ENCODE measurements at places on chromosomes 7 and 10. TPM values are rescaled to one million over a fixed set of nuclear protein-coding genes. Genes with fewer than 3 reads are reported as not detected.
A peak's percentile ranks its signal among the peaks of the same experiment; 100 is the strongest.

TEX47 gene
- 0.11 TPM for total RNA-seq

- ATAC-seq, result no peak
These were observed 72.1 kb downstream of the EEPD1 start for GRCh38 chr7:36224934-36225858.

GRCh38 chr7:70318511-70318910 is 720.2 kb downstream of the AUTS2 start:
- no peak for ATAC-seq

SLC39A12 gene
- not detected for total RNA-seq

- no peak for ATAC-seq
These were observed 63.2 kb upstream of the TOMM7 start for GRCh38 chr7:22885797-22886261.

CCL26 gene
- not detected for total RNA-seq

ACTA2 gene
- 17.4 TPM for total RNA-seq

NKX2-3 gene
- 0.05 TPM for total RNA-seq

DNA sequence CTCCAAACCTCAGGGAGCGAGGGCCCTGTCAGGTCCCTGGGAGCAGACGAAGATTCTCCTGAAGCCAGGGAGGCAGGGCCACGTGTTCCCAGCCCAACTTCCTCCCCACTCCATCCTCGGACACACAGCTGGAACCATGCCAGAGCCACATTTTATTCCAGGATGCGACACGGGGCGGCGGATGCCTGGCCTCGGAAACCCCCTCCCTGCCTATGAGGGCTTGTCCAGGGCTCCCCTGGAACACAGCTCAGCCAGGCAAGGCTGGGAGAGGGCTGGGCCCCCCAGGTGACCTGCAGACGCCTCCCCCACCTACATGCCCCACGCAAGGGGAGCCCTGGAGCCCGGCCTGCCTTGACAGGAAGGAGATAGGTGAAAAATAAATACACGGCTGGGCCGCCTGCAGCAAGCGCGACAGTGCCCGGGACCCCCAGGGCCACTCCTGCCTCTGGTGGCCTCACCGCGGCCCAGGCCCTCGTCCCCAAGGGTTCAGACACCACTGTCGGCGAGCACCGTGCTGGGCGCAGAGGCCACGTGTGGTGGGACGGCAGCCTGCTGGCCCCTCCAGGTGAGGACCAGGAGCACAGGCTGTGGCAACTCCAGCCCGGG is 21.5 kb downstream of the GET4 start:
- no peak for ATAC-seq

DNA sequence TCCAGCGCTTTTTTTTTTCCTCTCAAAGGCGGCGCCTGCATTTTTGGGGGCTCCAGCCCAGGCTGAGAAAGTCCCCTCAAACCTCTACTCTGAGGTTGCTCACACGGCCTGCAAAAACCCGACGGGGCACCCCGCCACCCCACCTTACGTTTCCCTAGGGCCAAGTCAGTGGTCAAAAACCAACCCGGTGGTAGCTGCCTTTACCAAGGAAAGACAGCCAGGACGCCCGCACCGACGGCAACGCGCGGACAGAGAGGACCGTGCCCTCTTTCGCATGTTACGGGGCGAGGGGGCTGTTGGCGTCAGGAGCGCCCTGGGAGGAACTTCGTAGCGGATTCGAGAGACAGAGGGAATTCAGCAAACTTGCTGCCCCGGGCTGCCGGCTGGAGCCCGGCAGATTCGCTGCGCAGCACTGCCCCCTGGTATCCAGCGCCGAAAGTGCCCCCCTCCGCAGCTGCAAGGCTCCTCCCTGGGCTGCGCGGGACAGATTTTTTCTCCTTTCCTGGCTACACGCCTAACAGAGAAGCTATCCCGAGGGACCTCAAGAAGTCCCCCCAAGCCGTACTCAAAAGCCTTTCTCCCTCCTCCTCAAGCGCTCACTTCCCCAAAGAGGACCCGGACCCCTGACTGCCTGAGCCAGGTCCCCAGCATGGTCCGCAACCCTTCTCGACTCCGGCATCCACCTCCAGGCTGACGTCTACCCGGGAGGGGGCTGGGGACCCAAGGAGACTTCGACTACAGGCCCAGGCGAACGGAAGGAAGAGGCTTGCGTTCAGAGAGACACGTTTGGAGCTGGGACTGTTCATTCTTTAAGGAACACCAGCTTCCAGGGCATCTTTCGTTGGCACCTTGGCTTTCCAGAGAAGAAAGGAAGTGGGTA is 27.7 kb upstream of the VAX1 start:
- peak; percentile 73 for ATAC-seq

GRCh38 chr10:99312501-99312900 is 16.7 kb upstream of the CNNM1 start:
- no peak for ATAC-seq

GRCh38 chr7:44098092-44099068 is 5.8 kb upstream of the AEBP1 start:
- no peak for ATAC-seq

- ATAC-seq, result peak; percentile 79
These were observed 98.6 kb downstream of the GRK5 start for GRCh38 chr10:119305860-119306513.

GDF2 gene
- total RNA-seq, result not detected

DNA sequence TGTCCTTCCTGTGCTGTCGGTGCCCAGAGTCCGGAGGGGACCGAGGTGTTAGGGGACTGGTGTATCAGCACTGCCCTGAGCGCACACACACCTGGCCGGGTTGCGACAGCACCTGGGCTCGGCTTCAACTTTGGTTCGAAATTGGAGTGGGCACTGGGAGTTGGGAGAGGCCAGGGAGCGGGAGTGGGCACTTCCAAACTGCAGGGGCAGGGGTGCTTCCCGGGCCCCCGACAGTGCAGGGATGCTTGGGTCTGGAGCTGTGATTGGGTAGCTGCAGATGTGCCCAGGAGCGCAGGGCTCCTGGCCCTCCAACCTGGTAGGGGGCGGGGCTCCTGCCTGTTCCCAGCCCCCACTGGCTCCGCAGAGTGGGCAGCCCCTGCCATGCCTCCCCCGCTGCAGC is 7.7 kb downstream of the BBS9 start:
- ATAC-seq, result no peak

DNA sequence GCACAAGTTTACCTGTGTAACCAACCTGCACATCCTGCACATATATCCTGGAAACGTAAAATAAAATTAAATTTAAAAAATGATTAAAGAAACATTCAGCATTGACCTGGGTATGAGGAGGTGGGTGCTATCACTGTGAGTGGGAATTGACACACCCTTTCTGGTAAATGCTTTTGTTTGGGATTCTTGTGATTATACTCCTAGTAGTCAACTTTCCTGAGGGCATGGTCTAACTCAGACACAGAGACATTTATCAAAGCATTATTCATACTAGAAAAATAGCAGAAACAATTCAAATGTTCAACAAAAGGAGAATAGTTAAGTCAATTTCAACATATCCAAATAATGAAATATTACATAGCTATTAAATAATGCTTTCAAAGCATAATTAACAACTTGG is 44.2 kb downstream of the CNNM2 start:
- no peak for ATAC-seq

PNLIPRP2 gene
- total RNA-seq, result not detected

DNA sequence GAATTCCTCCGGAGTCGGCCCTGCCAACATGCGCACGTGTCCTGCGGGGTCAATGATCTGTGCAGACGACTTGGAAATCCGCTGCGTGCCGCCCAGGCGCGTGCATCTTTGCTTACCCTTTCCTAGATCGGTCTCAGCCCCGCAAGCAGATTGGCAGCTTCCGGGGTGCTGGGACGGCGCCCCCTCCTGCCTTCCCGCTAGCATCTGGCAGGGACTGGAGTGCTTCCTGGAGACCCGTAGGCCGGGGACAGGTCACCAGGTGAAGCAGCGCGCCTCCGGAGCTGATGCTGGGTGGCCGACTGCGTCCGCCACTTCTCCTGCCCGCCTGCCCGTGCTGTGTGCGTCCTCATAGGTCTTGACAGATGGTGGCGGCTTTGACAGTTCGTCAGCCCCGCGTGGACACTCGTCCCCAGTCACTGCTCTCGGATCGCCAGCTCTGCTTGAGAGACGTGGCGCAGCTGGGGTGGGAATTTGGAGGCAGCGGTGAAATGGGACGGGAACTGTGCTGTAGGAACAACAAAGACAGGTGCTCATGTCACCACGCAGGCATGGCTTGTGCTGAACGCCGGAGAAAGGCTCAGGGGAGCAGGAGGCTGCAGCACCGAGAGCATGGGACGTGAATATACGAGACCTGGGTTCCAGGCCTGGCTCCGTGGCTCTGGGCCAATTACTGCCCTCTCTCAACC is 21.9 kb upstream of the KCNK18 start:
- ATAC-seq, result peak; percentile 75

DNA sequence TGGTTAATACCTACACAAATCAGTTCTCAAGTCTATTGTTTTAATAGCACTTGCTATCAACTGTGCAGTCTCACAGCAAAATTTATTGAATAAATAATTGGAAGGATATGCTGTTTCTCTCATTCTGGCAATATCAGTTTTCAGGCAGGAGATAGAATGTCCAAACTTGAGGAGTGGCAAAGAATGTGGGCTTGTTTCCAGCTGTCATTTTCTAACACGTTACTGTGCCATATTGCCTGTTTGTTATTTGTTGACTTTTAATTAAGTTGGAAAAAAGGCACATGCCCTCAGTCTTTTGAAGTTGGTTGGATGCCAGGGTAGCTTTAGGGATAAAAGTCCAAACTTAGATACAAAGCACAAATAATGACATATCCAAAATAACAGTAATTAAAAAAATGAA is 52.2 kb downstream of the MAGI2 start:
- no peak for ATAC-seq

DNA sequence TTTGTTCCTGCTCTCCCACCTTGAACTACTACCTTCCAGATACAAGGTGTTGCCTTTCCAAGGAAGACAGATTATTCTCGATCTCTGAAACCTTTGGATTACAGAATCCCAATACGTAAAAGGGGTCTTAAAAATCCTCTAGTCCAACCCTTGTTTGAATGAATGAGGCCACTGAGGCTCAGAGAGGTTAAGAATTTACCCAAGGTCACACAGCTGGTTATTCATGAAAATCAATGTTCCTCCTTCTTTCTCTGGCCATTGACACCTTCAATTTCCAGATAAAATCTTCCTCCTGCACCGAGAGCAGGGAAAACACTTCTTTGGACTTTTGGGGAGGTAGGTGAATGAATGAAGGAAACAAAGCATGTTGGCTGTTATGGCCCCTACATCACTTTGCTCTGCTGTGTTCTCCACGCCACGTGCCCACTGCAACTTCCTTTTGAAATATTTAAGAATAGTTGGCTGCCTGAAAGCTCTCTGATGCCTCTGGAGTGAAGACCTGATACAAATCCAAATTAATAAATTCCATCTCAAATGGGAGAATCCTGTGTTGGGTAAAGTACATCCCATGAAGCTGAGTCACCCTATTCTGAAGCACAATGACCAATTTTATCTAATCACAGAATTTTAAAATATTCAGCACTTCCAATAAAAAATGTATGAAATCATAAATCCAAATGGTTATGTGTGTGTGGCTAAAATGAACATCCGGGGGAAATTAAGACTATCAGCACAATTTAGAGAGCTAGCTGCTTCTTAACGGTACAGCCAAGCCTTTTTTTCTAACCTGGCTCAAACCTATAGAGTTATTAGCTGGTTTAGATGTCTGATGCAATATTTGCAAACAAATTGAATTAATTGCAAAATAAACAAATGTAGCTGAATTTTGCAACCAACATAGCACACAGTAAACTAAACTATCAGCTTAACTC is 7.3 kb downstream of the SVIL start:
- ATAC-seq, result no peak

DNA sequence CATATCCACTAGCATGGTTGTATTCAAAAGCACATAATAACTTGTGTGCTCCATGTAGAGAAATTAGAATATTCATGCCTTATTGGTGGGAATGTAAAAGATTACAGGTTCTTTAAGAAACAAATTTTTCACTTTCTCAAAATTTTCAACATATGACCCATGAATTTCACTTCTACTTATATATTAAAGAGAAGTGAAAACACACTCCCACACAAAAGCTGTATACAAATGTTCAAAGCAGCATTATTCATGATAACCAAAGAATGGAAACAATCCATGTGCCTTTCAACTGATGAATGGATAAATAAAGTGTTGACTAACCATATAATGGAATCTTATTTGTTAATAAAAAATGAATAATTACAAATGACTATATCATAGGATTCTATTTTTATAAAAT is 694.5 kb upstream of the PCDH15 start:
- ATAC-seq, result no peak

GRCh38 chr7:156993021-156993924 is 17.2 kb downstream of the MNX1 start:
- ATAC-seq, result no peak

- peak; percentile 68 for ATAC-seq
These were observed 45.0 kb upstream of the NMT2 start for GRCh38 chr10:15213461-15213861.

DNA sequence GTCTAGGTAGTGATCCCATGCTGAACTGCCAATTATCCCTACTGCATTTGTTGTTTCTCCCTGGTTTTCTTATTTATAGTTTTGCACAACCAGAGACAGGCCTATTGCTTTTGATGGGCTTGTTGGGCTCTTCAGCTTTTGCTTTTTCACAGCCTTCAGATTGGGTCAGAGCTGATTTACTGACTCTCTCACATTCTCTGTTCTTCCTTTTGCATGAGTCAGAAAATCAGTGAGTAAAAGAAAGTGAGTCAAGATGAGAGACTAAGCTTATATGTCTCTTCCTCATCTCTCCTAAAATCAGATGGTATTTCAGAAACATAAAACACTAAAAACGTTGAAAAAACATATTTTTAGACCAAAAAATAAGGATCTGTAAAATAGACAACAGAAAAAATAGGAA is 1135.4 kb downstream of the XPNPEP1 start:
- ATAC-seq, result no peak

DNA sequence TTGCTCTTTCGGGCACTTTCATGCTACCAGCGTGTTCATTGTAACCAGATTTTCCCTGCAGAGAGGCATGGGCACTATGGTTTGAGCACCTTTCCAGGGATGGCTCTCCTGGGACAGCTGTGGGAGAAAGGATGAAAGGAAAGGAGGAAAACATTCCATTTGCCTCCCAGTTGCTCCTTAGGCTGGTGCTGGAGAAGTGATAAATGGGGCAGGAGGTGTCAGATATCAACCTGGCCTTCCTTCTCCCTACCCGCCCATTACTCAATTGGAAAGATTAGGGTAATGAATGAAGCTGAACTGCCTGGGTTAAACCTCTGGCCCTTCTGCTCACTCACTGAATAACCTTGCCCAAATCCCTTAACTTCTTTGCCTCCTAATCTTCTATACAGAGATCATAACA is 228.4 kb downstream of the PLXNA4 start:
- ATAC-seq, result no peak

GRCh38 chr7:66013938-66014337 is 31.9 kb upstream of the GUSB start:
- ATAC-seq, result no peak

MEPCE gene
- total RNA-seq, result 48.3 TPM

GRCh38 chr10:118754229-118754555 is 578 bp downstream of the CACUL1 start:
- ATAC-seq, result peak; percentile 40

OR2A5 gene
- total RNA-seq, result 0.11 TPM

HOXA2 gene
- total RNA-seq, result 13.5 TPM

DNA sequence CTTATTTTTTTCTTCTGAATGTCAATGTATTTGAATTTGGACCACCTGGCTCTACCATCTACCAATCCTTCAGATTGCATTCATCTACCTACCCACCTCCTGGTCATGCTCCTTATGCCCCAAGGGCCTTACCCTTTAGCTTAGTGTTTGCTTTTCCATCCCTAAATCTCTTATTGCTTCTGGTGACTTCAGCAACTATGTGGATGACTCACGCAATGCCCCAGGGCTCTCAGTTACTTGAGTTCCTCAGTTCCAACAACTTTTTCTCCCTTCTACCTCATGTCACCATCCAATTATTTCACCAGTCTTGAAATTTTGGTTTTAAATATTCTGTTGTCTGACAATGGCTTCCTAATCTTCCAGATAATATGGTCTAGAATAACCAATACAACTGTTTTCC is 118.9 kb downstream of the CFAP58 start:
- no peak for ATAC-seq

SYT15B gene
- not detected for total RNA-seq

All from motor neuron (in vitro differentiated cells).